ENCODE measurements at places on chromosomes 1 and 21. TPM values are rescaled to one million over a fixed set of nuclear protein-coding genes. Genes with fewer than 3 reads are reported as not detected.

Gene IFI44L
- total RNA-seq = 1.3 TPM

Gene C1orf87
- total RNA-seq = not detected

Gene SPRR2E
- total RNA-seq = not detected

Gene E2F2
- 2.6 TPM for total RNA-seq

Gene PADI1
- not detected for total RNA-seq

Gene BLACAT1
- under 0.01 TPM for total RNA-seq

Gene CSTB
- 17.8 TPM for total RNA-seq

Gene ANGPTL1
- under 0.01 TPM for total RNA-seq

Gene PAX7
- not detected for total RNA-seq

Gene NEGR1
- 4.9 TPM for total RNA-seq

Gene GMEB1
- total RNA-seq = 12.1 TPM

Gene RIMS3
- total RNA-seq = under 0.01 TPM

Gene NCAM2
- 0.57 TPM for total RNA-seq

Gene HES5
- not detected for total RNA-seq

Gene LRRC3
- total RNA-seq = 3.2 TPM

Gene PGBD5
- not detected for total RNA-seq

Gene LMOD1
- total RNA-seq = under 0.01 TPM

Gene FCMR
- 0.38 TPM for total RNA-seq

Gene C1QA
- total RNA-seq = not detected

Gene RCC1
- total RNA-seq = 68.5 TPM

Gene OLIG2
- not detected for total RNA-seq

Gene NES
- 81.7 TPM for total RNA-seq

Gene CFAP126
- total RNA-seq = not detected

All from vein endothelial cell (primary cell).